ENCODE measurements at places on chromosomes 7 and 10. TPM values are rescaled to one million over a fixed set of nuclear protein-coding genes. Genes with fewer than 3 reads are reported as not detected.

KMT2E gene
- 31.2 TPM for total RNA-seq

WEE2 gene
- total RNA-seq: 0.30 TPM

IFIT1B gene
- total RNA-seq: 0.13 TPM

EBLN1 gene
- total RNA-seq: 4.0 TPM

NUPR2 gene
- total RNA-seq: not detected

CDC14C gene
- 0.09 TPM for total RNA-seq

OR9A2 gene
- not detected for total RNA-seq

CCDC146 gene
- 4.6 TPM for total RNA-seq

MUC3A gene
- 3.6 TPM for total RNA-seq

NUTM2E gene
- total RNA-seq: 0.23 TPM

CPED1 gene
- total RNA-seq: not detected

ITGB8 gene
- 10.3 TPM for total RNA-seq

LRRC17 gene
- 0.42 TPM for total RNA-seq

NPTX2 gene
- 33.7 TPM for total RNA-seq

BEND7 gene
- 16.0 TPM for total RNA-seq

EGR2 gene
- total RNA-seq: 0.82 TPM

CALML3 gene
- 0.78 TPM for total RNA-seq

LIPN gene
- total RNA-seq: not detected

TFEC gene
- total RNA-seq: 0.39 TPM

GBX1 gene
- 1.5 TPM for total RNA-seq

MLXIPL gene
- total RNA-seq: 13.1 TPM

NPY4R2 gene
- 1.4 TPM for total RNA-seq

BMPER gene
- 3.5 TPM for total RNA-seq

ADAMTS14 gene
- total RNA-seq: 1.3 TPM

METTL2B gene
- 29.8 TPM for total RNA-seq

ARMH3 gene
- 17.0 TPM for total RNA-seq

NPC1L1 gene
- total RNA-seq: 0.15 TPM

PRLHR gene
- 0.17 TPM for total RNA-seq

DOCK4 gene
- 26.4 TPM for total RNA-seq

FAM25C gene
- total RNA-seq: not detected

OR6V1 gene
- total RNA-seq: 0.47 TPM

AMZ1 gene
- total RNA-seq: 3.7 TPM

ZDHHC6 gene
- 51.4 TPM for total RNA-seq

ECHS1 gene
- total RNA-seq: 92.0 TPM

PTF1A gene
- total RNA-seq: 0.14 TPM

MMP21 gene
- total RNA-seq: not detected

AGMO gene
- total RNA-seq: not detected

LEP gene
- 0.21 TPM for total RNA-seq

MINDY4 gene
- 14.9 TPM for total RNA-seq

HMX2 gene
- not detected for total RNA-seq

GPR26 gene
- total RNA-seq: 0.52 TPM

MGAM2 gene
- not detected for total RNA-seq

CYP2E1 gene
- 0.73 TPM for total RNA-seq

TBC1D12 gene
- total RNA-seq: 17.7 TPM

EPHA1 gene
- total RNA-seq: 1.3 TPM

AQP1 gene
- total RNA-seq: 1.1 TPM

BLNK gene
- 0.18 TPM for total RNA-seq

SLIT1 gene
- 67.1 TPM for total RNA-seq

CLRN3 gene
- not detected for total RNA-seq

Data from motor neuron (in vitro differentiated cells).